HFFc6 (cell line): ENCODE measurements at places on chromosomes 6 and 20.

DNA sequence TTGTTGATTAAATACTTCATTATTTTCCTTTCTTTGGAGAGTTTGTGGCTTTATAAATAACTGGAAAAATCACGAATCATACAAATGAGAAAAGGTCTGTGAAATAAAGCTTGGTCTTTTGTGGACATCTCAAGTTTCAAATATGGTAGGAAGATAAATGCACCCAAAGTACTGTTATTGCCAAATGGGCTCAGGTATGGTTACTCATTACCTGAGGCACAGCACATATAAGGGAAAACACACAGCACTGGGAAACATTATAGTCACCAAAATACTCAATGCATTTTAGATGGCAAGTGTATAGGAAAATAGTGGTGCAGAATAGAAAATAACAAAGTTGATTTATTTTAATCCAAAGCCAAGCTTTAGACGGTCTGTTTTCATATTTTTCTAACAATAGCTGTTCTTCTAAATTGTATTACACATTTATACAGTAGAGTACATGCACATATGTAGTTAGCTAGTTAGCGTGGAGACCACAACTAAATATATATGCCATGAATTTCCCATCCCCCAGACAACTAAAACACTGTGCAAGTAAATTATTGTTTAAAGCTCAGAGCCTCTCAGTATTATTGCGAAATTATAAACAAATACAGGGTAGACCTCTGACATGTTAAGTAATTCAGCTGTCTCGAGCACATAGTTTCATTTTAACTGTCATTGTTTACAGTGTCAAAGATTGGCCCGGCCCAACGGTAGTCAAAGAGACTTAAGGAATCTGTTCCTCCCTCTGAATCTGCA, 336.0 kb downstream of the SYNE1 start:
- DNase-seq, result peak; percentile 30

GRCh38 chr6:169190144-169190584, 63.5 kb downstream of the THBS2 start:
- peak; percentile 71 for DNase-seq

DNA sequence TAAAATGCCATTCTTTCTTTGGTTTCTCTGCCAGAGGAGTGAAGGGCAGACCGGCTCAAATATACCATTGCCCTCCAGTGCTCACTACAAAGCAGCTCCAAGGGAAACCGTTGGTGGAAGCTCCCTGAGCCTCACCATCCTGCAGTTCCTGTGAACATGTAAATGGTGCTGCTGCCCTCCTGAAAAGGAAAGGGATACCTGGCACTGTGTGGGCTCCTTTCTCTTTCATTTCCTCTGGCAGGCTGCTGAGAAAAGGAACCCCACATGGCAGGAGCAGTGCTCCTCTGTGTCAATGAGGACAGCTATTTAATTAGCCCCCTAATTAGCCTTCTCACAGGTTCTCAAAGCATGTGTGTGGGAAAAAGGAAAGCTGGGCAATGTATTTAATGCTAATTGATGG, 142.5 kb downstream of the KLHL32 start:
- DNase-seq, result no peak

- DNase-seq, result peak; percentile 98
Observed at GRCh38 chr20:25372584-25373336, 17.9 kb downstream of the ABHD12 start.

GRCh38 chr6:25320459-25320858, 41.3 kb downstream of the CARMIL1 start:
- no peak for DNase-seq
